Esophagus muscularis mucosa (tissue), 4 donors: ENCODE measurements at places on chromosomes 4 and X. TPM values are rescaled to one million over a fixed set of nuclear protein-coding genes. Genes with fewer than 3 reads are reported as not detected.

DNA sequence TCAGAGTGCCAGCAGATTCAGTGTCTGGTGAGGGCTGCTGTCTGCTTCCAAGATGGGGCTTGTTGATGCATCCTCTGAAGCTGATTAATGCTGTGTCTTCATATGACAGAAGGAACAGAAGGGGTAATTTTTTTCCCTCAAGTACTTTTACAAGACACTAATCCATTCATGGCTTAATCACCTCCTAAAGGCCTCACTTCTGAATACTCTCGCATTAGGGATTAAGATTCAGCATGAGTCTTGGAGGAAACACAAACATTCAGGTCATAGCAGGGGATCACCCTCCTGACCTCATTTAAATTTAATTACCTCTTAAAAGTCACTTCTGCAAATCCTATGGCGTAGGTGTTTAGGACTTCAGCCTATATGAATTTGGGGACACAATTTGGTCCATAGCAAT is 1145.5 kb upstream of the PCDH10 start:
- no peak overlapping the region for H3K4me3 ChIP-seq
- no peaks in the 10 kb centered on the region for H3K4me1 ChIP-seq
- DNase-seq = no peak
- H3K27ac ChIP-seq = no peak overlapping the region
- H3K27me3 ChIP-seq = no peaks in the 10 kb centered on the region

GRCh38 chr4:34309383-34309906 is 1934.9 kb downstream of the ARAP2 start:
- no peaks in the 10 kb centered on the region for H3K4me1 ChIP-seq
- no peak overlapping the region for H3K4me3 ChIP-seq
- H3K27me3 ChIP-seq = no peaks in the 10 kb centered on the region
- H3K27ac ChIP-seq = no peak overlapping the region

Gene PRKG2
- total RNA-seq = 7.3 TPM

Gene IL9R
- not detected for total RNA-seq

- no peak overlapping the region for H3K4me3 ChIP-seq
- H3K27me3 ChIP-seq = no peaks in the 10 kb centered on the region
- no peak for DNase-seq
Observed at GRCh38 chr4:105637408-105638176, 70.9 kb downstream of the INTS12 start.

Gene PHEX
- total RNA-seq = 0.52 TPM

DNA sequence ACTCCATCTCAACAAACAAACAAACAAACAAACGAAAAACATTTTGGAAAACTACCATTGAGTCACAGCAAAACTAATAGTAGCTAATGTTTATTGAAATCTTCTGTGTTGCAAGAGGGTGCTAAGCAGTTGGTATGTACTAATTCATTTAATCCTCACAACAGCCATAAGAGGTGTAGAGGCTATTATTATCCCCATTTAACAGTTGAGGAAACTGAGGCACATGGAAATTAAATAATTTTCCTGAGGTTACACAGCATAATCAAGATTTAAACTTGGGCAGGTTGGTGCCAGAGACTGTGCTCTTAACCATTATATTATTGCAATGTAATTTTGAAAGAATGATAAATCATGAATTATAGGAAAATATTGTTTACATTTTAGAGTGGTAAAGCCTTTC is 17.5 kb upstream of the RHOH start:
- no peak overlapping the region for H3K27ac ChIP-seq
- no peaks in the 10 kb centered on the region for H3K27me3 ChIP-seq
- no peak overlapping the region for H3K4me3 ChIP-seq
- no peaks in the 10 kb centered on the region for H3K4me1 ChIP-seq

- no peaks in the 10 kb centered on the region for H3K4me1 ChIP-seq
- no peak overlapping the region for H3K4me3 ChIP-seq
- no peaks in the 10 kb centered on the region for H3K27me3 ChIP-seq
- no peaks in the 10 kb centered on the region for H3K36me3 ChIP-seq
- DNase-seq = no peak
- no peak overlapping the region for H3K27ac ChIP-seq
Observed at GRCh38 chr4:184548316-184548647, 73.9 kb upstream of the IRF2 start.

- no peak for DNase-seq
- no peak overlapping the region for H3K27ac ChIP-seq
- no peaks in the 10 kb centered on the region for H3K27me3 ChIP-seq
- no peaks in the 10 kb centered on the region for H3K4me1 ChIP-seq
Observed at GRCh38 chrX:49850028-49850427, 20.9 kb downstream of the PAGE4 start.

Gene TBC1D8B
- 3.0 TPM for total RNA-seq

Gene LRAT
- 0.19 TPM for total RNA-seq

- H3K36me3 ChIP-seq = no peaks in the 10 kb centered on the region
- no peak overlapping the region for H3K27ac ChIP-seq
- H3K4me1 ChIP-seq = peaks cover 2% of the 10 kb centered on the region
- H3K27me3 ChIP-seq = no peaks in the 10 kb centered on the region
- no peak overlapping the region for H3K4me3 ChIP-seq
Observed at GRCh38 chr4:123583043-123583442, 186.4 kb downstream of the SPRY1 start.

Gene CSAG1
- total RNA-seq = not detected

GRCh38 chrX:12825801-12826200 is 34.6 kb downstream of the PRPS2 start:
- DNase-seq = no peak
- no peak overlapping the region for H3K4me3 ChIP-seq
- H3K27ac ChIP-seq = no peak overlapping the region
- no peaks in the 10 kb centered on the region for H3K27me3 ChIP-seq
- H3K4me1 ChIP-seq = no peaks in the 10 kb centered on the region

- DNase-seq = no peak
- no peak overlapping the region for H3K27ac ChIP-seq
- no peaks in the 10 kb centered on the region for H3K36me3 ChIP-seq
- H3K27me3 ChIP-seq = peaks cover 31% of the 10 kb centered on the region
- H3K4me1 ChIP-seq = peaks cover 30% of the 10 kb centered on the region
Observed at GRCh38 chrX:137031517-137032340, 2.1 kb downstream of the GPR101 start.

Gene ATP11C
- 18.7 TPM for total RNA-seq

GRCh38 chr4:98260047-98260578 is 1.1 kb upstream of the RAP1GDS1 start:
- H3K36me3 ChIP-seq = no peaks in the 10 kb centered on the region
- H3K27ac ChIP-seq = peak overlapping the region; percentile 83
- H3K4me1 ChIP-seq = peaks cover 19% of the 10 kb centered on the region

DNA sequence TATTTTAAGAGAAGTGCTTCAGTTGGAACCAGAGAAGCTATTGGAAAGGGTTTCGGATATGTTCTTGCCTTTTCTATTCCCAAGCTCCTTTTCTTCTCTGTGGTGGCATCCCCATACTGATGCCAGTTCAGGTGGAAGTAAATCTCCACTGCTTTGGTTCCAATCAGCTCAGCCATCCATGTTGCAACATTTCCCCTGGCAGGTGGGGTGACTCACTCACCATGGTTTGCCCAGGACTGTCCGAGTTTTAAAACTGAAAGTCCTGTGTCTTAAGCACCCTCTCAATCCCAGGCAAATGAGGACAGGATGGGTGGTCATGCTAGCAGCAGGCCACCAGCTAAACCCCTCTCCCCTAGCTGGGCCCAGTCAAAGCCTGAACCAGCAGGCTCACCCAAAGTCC is 15.1 kb downstream of the RAI2 start:
- H3K4me3 ChIP-seq = no peak overlapping the region
- H3K4me1 ChIP-seq = peaks cover 44% of the 10 kb centered on the region
- no peak overlapping the region for H3K27ac ChIP-seq
- no peaks in the 10 kb centered on the region for H3K27me3 ChIP-seq
- no peak for DNase-seq

GRCh38 chr4:1011022-1011665 is at the start of gene FGFRL1:
TSS of gene FGFRL1 (plus strand) at chr4:1011626. CDS start at chr4:1012486, 860 bp downstream.
- H3K4me1 ChIP-seq = peaks cover 26% of the 10 kb centered on the region
- H3K4me3 ChIP-seq = peak within 1 kb of the TSS; percentile 72
- peak within 1 kb of the TSS; percentile 82 for H3K27ac ChIP-seq

- no peaks in the 10 kb centered on the region for H3K4me1 ChIP-seq
- DNase-seq = no peak
- H3K36me3 ChIP-seq = no peaks in the 10 kb centered on the region
- no peaks in the 10 kb centered on the region for H3K27me3 ChIP-seq
- H3K27ac ChIP-seq = peak within 1 kb of the TSS; percentile 52
Observed at GRCh38 chrX:3713225-3713936, at the start of gene PRKX. TSS of gene PRKX (minus strand) at chrX:3713649. CDS start at chrX:3713253, 396 bp downstream.

- no peaks in the 10 kb centered on the region for H3K27me3 ChIP-seq
- no peaks in the 10 kb centered on the region for H3K36me3 ChIP-seq
- H3K27ac ChIP-seq = no peak overlapping the region
- H3K4me3 ChIP-seq = no peak overlapping the region
- no peaks in the 10 kb centered on the region for H3K4me1 ChIP-seq
Observed at GRCh38 chr4:141807103-141807891, 170.9 kb downstream of the IL15 start.

DNA sequence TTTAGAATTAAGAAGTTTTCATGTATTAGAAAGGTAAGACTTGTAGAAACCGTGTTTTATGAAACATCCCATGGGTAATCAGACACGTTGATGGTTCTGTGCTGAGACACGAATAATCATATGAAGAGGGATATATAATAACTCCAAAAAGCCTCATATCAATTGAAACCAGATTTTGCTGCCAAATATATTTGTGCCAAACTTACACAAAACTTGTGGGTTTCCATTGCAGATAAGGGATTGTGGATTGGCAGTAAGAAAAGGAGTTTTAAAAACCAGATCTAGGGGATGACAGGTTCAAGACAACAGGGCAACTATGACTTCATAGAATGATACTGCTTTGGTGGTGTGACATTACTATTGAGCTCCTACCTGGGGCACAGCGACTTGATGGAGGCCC is 616.1 kb downstream of the BCOR start:
- no peak overlapping the region for H3K4me3 ChIP-seq
- H3K27ac ChIP-seq = no peak overlapping the region
- no peaks in the 10 kb centered on the region for H3K36me3 ChIP-seq
- peaks cover 16% of the 10 kb centered on the region for H3K4me1 ChIP-seq
- no peaks in the 10 kb centered on the region for H3K27me3 ChIP-seq

DNA sequence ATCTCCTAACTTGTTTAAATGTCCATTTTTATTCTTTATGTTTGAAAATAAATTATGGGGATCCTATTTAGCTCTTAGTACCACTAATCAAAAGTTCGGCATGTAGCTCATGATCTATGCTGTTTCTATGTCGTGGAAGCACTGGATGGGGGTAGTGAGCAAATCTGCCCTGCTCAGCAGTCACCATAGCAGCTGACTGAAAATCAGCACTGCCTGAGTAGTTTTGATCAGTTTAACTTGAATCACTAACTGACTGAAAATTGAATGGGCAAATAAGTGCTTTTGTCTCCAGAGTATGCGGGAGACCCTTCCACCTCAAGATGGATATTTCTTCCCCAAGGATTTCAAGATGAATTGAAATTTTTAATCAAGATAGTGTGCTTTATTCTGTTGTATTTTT is 27.6 kb downstream of the NUDT6 start:
- DNase-seq = no peak
- no peaks in the 10 kb centered on the region for H3K27me3 ChIP-seq
- H3K27ac ChIP-seq = no peak overlapping the region
- peaks cover 17% of the 10 kb centered on the region for H3K36me3 ChIP-seq

DNA sequence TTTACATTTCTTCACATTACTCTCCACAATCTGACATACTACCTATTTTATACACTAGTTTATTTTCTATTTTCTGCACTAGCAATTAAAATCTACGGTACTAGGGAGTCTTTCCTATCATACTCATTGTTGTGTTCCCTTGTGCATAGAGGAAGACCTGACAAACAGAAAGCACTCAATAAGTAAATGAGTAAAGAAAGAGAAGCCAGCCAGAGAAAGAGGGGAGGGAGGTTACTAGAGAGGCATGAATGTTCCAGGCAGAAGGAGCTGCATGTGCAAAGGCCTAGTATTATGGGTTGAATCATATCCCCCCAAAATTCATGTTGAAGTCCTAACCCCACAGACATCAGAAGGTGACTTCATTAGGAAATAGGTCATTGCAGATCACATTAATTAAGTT is 114.0 kb downstream of the ZAR1 start:
- H3K27me3 ChIP-seq = no peaks in the 10 kb centered on the region
- no peak for DNase-seq
- H3K27ac ChIP-seq = no peak overlapping the region
- peaks cover 2% of the 10 kb centered on the region for H3K36me3 ChIP-seq
- peaks cover 4% of the 10 kb centered on the region for H3K4me1 ChIP-seq

GRCh38 chr4:72715299-72715698 is 146.3 kb upstream of the ADAMTS3 start:
- no peak overlapping the region for H3K27ac ChIP-seq
- H3K4me1 ChIP-seq = no peaks in the 10 kb centered on the region
- no peak for DNase-seq
- no peak overlapping the region for H3K4me3 ChIP-seq

Gene PDK3
- 63.4 TPM for total RNA-seq

DNA sequence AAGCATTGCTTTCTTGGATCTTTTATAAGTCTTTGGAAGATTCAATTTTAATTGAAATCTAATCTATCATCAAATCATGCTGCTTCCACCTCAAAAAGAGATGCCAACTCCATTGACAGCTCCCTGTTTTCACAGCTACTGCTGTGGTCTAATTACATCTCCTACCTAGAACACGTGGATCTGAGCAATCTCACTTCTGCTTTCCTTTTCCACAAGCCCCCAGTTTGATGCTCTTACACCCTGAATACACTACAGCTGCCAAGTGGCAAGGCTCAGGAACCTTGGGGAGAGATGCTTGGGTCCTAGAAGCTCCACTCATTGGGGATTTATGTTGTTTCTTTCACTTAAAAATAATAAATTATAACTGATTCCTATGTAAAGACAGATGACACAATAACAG is 172.0 kb downstream of the CFAP299 start:
- no peaks in the 10 kb centered on the region for H3K36me3 ChIP-seq
- H3K27me3 ChIP-seq = no peaks in the 10 kb centered on the region
- H3K27ac ChIP-seq = no peak overlapping the region
- no peak for DNase-seq
- no peaks in the 10 kb centered on the region for H3K4me1 ChIP-seq

DNA sequence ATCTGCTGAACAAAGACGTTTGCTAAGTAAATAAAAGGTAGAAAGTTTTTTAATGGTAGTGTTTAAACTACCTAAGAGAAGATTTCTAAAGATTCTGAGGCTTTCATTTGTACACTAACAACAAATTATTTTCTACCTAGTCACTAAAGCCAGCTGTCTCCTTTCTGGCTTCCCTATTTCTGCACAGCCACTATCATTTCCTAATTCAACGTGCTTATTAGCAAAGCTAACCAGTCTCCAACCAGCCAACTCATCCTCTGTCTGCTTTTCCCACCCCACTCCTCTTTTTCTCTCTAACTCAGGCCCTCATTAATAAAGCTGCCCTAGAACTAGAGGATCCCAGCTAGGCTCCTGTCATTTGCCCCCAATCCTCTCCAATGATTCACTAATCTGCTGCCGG is 118.2 kb downstream of the ZNF827 start:
- H3K27me3 ChIP-seq = no peaks in the 10 kb centered on the region
- no peak overlapping the region for H3K4me3 ChIP-seq
- DNase-seq = no peak
- peak overlapping the region; percentile 50 for H3K27ac ChIP-seq
- peaks cover 5% of the 10 kb centered on the region for H3K36me3 ChIP-seq

GRCh38 chrX:55074851-55075467 is at the start of gene PAGE2B:
TSS of gene PAGE2B (plus strand) at chrX:55075030. CDS start at chrX:55076042, 1,012 bp downstream.
- DNase-seq = no peak
- H3K27me3 ChIP-seq = no peaks in the 10 kb centered on the region
- no peak within 1 kb of the TSS for H3K4me3 ChIP-seq
- no peaks in the 10 kb centered on the region for H3K36me3 ChIP-seq
- H3K27ac ChIP-seq = no peak within 1 kb of the TSS
